H4 (cell line): ENCODE measurements at places on chromosomes 4 and X. TPM values are rescaled to one million over a fixed set of nuclear protein-coding genes. Genes with fewer than 3 reads are reported as not detected.
A peak's percentile ranks its signal among the peaks of the same experiment; 100 is the strongest.

GRCh38 chr4:184616633-184617551, 32.4 kb downstream of the CASP3 start:
- DNase-seq = no peak

DNA sequence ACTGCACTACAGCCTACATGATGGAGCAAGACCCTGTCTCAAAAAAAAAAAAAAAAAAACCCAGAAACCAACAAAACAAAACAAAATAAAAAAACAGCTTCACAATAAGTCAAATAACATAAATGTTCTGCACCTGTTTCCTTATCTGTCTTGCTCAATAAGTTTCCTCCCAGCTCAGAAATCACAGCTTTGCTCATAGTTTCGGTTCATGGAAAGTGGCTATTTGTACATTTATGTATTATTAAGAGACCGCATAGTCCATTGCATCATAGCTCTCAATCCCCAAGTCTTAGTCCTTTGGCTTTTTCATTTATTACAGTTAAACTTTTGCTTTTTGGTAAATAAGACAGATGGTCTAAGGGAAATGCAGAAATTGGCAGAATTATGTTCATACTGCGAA, 24.4 kb upstream of the CFAP299 start:
- DNase-seq = no peak

- DNase-seq = no peak
Measured at GRCh38 chr4:78640714-78641113, 89.1 kb downstream of the ANXA3 start.

- DNase-seq = no peak
Measured at GRCh38 chrX:72094894-72095293, 36.8 kb downstream of the RTL5 start.

GRCh38 chrX:70476934-70477733, 32.5 kb downstream of the DLG3 start:
- DNase-seq = peak; percentile 70

GRCh38 chr4:43238008-43238407, 345.5 kb downstream of the GRXCR1 start:
- DNase-seq = no peak

- DNase-seq = no peak
Measured at GRCh38 chr4:162912482-162912881, 254.2 kb downstream of the NAF1 start.

- DNase-seq = no peak
Measured at GRCh38 chrX:39458779-39459178, 639.0 kb downstream of the BCOR start.

DNA sequence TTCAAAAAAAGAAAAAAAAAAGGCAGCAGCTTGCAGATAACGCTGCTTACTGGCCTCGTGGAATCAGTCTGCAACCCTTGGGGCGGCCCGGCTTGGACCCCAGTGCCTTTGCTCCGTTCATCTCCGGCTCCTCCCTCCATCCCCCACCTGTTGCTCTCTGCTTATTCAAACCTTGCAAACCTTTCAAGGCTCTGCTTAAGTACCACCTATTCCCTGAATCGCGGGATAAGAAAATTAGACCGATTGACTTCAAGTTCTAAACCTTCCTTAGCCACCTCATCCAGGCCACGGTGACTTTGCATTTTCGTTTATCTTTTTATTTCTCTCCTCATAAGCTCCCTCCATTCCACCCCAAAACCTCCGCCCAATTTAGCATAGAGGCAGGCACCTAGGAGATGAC, 1.4 kb upstream of the PHKA1 start:
- DNase-seq = no peak

DNA sequence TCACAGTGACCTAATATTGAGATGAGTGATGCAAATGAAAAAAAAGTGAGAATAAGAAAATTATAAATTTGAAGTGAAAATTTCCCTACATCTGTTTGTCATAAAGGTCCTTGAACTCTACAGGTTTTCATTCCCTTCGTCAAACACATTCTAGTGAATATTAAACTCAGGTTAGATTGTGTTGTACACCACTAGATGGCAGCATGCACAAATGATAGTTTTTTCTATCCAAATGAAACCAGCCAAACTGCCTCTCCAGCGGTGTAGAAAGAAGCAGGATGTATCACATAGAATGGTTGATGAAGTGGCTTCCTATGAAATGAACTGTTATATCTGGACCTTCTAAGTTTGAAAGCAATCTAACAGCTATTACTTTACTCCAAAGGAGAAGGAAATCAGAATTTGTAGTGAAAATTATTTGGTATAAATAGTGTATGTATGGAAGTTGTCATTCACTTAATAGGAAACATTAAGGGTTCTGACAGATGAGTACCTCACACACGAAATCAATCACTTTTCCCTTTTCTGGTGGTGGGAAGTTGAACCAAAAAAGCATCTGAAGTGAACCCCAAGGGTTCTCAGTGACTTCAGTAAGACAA, 382.7 kb downstream of the UNC5C start:
- peak; percentile 79 for DNase-seq

DNA sequence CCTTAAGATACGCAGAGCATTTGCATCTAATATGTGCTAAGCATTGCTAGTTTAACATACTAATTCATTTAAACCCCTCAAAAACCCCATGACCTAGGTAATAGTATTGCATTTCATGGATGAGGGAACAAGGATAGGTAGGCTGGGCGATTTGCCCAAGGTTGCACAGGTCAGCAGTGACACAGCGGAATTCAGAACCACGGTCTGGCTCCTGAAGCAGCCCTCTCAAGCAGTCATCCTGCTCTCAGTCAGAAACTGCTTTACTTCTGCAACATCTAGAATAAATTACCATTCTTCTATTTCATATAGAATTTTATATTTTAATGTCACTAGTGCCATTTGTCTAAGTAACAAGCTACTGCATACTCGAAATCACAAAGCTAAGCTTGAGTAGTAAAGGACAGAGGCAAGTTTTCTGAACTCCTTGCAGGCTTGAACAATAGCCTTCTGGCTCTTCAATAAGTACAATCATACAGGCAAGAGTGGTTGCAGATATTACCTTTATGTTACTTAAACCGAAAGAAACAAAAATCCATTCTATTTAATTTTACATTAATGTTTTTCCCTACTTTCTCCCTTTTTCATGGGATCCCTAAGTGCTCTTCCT, 555 bp upstream of the SPP1 start:
- peak; percentile 52 for DNase-seq

DNA sequence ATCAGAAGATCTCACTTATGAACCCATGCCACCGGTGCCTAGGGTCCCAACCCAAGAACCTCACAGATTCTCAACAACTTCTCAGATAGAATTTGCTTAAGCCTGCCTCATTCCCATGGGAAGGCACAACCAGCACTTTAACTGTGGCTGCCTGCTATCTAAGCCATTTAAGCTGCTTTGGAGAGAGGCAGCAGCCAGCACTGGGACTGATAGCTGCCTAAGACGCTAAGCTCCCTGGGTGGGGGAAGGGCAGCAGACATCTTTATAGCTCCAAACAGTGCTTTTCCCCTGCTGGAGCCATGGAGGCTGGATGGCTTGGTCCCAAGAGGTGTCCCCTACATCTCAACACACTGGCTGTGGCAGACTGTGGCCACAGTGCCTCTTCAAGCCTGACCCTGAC, 1268.6 kb downstream of the FAM133A start:
- no peak for DNase-seq

DNA sequence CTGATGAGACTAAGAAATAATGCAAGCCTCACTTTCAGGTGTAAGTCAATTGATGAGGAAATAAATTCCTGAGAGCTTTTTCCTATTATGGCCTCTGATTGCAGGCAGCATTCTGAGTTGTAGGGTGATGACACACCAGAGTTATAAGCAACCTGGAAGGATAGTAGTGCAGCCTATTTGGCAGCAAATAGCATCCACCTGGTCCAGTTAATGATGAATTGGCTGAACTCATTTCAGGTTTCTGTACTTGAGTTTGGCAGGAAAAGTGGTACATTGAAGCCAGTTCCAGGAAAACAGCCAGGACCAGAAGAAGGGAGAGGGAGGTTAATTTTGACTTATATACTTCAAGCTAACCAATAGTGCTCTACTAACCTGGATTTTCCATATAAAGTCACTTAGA, 316.8 kb downstream of the NAF1 start:
- DNase-seq = no peak

- no peak for DNase-seq
Measured at GRCh38 chrX:97401154-97401553, 517.4 kb downstream of the RPA4 start.

DNA sequence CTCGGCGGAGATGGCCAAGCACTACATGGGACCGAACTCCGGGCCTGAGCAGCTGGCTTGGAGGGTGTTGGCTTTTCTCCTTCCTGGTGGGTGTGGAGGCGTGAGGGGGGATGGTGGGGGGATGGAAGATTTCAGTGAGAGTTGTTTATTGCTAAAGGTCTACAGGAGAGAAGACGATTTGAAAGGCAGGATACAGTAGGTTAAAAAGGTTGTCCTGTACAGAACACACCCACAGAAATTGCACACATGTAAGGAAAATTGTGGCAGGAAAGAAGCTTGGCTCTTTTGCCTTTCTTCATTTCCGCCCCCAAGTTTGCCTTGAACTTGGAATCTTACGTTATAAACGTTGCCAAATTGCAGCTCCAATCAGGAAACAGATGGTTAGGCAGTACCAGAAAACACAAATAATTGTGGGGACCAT, 74.1 kb upstream of the STOX2 start:
- no peak for DNase-seq

DNA sequence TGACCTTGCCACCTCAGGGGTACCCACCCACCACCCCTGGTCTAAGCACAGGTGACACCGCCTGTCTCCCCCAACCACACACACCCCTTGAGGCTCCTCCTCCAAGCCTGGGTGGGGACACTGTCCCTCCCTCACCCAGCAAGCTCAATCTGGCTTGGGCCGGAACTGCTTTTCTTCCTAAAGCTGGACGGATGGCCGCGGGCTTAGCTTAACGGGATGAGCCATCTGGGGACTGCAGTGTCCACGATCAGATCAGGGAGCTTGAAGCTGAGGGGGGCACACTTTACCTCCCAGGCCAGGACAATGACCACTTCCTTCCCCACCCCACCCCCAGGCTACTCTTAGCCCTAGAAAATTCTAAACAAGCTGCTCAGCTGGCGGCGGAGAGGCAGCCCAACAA, 1.0 kb upstream of the SLC6A8 start:
- no peak for DNase-seq

DNA sequence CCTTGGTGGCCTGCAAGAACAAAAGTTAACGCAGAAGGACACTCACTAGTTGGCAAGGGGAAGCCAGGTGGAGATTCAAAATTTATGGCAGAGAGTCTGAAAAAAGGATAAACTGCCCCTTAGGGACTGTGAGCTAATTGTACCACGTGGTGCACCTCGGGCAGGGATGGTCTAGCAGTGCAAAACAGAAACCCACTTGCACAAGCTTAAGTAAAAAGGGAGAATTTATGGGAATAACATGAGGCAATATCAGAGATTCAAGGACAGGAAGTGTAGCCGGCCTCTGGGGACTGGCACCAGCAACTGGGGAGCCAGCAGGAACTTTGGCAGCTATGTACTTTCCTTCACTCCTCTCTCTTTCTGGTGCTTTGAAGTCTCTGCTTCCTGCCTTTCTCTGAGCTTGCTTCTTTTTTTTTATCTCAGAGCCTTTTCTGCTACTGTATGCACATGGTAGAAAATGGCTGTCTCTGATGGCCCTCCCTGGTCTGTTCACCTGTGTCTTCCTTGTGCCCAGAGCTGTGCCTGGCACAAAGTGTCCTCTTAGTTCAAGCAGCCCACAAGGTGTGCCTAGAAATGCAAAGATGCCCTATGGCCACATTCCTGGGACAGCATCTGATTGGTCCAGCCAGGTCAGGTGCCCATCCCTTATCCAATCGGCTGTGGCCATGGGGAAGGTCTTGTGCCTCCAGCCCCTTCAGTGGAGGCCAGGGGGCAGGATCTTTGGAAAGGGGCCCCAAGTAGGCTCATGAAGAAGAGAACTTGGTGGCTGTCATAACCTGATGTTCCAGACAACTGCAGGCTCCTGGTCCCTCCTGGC, 114.8 kb upstream of the ATP6AP2 start:
- DNase-seq = peak; percentile 14

DNA sequence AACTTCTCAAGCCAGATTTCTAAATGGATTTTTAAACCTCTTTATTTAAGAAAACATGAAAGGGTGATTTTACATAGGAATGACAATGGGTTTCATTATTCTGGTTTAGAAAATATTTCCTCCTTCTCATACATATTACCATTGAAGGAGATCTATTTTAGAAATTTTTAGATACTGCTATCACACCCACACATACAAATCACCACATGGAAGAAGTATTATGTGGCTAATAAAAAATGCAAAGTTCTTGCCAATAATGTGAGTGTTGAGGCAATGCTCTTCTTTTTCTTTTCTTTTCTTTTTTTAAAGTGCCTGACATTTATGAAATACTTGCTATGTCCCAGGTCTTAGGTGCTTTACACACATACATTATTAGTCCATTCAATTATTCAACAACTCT, 6.8 kb downstream of the STAP1 start:
- no peak for DNase-seq

- no peak for DNase-seq
Measured at GRCh38 chrX:40392599-40392998, 188.2 kb upstream of the ATP6AP2 start.

DNA sequence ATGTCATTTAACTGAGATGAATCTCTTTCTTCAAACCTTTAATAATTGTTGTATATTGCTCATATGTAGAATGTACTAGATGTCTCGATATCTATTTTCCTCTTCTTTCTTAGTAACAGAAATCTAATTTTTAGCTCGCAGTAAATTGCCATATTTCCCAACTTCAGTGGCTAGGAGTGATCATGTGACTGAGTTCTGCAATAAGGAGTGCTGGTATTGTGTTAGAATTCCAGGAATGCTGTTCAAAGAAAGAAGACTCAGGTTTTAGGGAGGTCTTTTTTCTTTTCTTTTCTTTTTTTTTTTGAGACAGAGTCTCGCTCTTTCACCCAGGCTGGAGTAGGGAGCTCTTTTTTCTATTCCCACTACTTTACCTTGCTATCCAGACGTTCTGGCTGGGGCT, 81.7 kb downstream of the SLC10A7 start:
- DNase-seq = no peak

PDZD4 gene
- total RNA-seq = 3.8 and 4.0 TPM in 2 replicates

SLC49A3 gene
- not detected in 2 replicates for total RNA-seq

TMPRSS11A gene
- total RNA-seq = not detected in 2 replicates

SLC4A4 gene
- total RNA-seq = 3.4 and 4.8 TPM in 2 replicates

UFSP2 gene
- total RNA-seq = 38.9 and 39.7 TPM in 2 replicates

PPP4R3C gene
- total RNA-seq = 0.04 and 0.06 TPM in 2 replicates

PWWP3B gene
- 7.7 and 7.9 TPM in 2 replicates for total RNA-seq

AMBN gene
- total RNA-seq = 0.19 TPM in 1 of 2 replicates, not detected in the other

GPR143 gene
- not detected in 2 replicates for total RNA-seq

SERPINA7 gene
- not detected in 2 replicates for total RNA-seq

NAT8L gene
- 0.45 and 0.58 TPM in 2 replicates for total RNA-seq

SLC2A9 gene
- 0.35 TPM in 1 of 2 replicates, not detected in the other for total RNA-seq
